Globus pallidus (tissue), 1 donor: ENCODE measurements at places on chromosomes 6 and 20.

GRCh38 chr20:62208795-62209755, 11.0 kb downstream of the HRH3 start:
- DNase-seq: no peak

GRCh38 chr6:85580118-85580877, 13.4 kb downstream of the SNX14 start:
- no peak for DNase-seq

DNA sequence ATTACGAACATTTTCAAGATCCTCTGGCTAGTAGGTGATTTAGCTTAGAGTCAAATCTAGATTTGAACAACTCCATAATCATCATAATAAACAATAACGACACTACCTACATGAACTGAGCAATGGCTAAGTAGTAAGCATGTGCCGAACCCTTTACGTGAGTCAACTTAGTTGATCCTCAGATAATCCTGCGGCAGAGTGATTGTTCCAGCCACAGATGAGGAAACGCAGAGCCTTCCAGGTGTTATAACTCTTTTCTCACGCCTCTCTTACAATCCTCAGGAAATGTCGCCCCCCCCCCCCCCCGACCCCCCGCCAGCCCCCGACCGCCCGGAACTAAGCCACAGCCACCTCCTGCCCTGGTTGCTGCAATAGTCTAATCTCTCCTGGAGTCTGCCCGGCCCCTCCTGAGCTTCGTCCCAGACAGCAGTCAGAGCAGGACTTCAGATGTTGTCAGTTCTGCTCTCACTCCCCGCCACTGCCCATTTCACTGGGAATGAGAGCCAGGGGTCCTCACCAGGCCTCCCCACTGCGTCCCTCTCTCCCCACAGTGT, 141.5 kb upstream of the AGPAT4 start:
- no peak for DNase-seq

GRCh38 chr20:41350408-41350962, 9.9 kb downstream of the LPIN3 start:
- no peak for DNase-seq

DNA sequence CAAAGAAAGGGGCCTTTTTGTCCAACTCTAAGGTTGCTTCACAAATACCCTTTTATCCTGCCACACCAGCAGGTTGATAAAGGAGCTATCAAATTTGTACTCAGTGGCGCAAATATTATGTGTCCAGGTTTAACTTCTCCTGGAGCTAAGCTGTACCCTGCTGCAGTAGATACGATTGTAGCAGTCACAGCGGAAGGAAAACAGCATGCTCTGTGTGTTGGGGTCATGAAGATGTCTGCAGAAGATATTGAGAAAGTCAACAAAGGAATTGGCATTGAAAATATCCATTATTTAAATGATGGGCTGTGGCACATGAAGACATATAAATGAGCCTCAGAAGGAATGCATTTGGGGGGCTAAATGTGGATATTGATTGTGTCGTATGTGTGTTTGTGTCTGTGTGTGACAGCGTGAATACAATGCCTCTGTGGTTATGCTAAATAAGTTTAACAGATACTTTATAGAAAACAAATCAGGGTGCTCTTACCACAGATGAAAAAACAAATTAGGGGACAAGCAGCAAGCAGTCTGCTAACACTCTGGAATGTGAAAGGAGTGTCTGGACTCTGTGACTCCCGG, 33.6 kb downstream of the HM13 start:
- no peak for DNase-seq

GRCh38 chr6:111992851-111993250, 61.1 kb upstream of the CCN6 start:
- DNase-seq: no peak

DNA sequence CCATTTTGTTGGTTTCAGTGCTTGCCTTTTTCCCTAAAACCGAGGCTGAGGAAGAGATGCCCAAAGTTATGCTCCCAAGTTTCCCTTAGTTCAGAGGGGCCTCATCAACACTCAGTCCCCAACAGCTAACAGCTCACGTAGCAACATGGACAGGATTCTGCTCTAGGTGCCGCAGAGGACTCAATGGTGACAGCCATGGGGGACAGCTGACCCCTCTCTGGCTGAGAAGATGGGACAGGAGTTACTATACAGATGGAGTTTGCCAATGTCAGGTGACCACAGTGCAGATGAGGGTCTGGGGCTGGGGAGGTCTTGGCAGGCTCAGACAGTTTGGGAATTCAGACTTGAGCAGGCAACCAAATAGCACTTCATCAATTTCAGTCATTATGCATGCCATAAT, 67.3 kb downstream of the NPEPL1 start:
- no peak for DNase-seq

- DNase-seq: no peak
Observed at GRCh38 chr6:64081453-64081852, 445.9 kb downstream of the PHF3 start.
